ENCODE measurements at places on chromosomes 11 and 22. TPM values are rescaled to one million over a fixed set of nuclear protein-coding genes. Genes with fewer than 3 reads are reported as not detected.

DNA sequence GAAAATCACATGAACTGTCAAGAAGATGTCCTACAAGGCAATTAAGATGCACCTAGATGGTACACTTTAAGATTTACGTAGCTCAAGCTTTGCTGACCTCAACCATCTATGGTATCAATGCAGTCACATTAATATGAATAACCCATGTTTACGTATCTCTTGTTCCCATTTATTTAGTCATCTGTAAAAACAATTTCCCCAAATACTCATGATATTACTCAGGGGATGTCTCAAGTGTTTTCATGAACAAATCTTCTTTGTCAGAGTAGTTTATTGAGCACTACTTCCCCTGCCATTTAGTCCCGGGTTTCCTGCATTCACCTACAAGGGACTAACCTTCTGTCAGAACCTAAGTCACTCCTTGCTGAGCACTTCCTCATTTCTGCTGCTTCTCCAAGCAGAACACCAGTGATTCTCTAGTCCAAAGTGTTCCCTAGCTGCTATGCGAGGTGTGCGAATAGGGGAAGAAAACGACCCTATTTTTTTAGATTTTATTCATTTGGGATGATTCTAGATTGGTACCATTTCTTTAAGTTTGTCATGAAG is 554.3 kb upstream of the LRRC4C start:
- no peak for DNase-seq

- no peak for DNase-seq
Observed at GRCh38 chr22:47066616-47066905, 304.1 kb downstream of the TBC1D22A start.

- DNase-seq: no peak
Observed at GRCh38 chr11:133559382-133559781, 27.1 kb upstream of the OPCML start.

- DNase-seq: no peak
Observed at GRCh38 chr11:130940706-130941105, 24.4 kb upstream of the SNX19 start.

- no peak for DNase-seq
Observed at GRCh38 chr11:93718057-93718563, 23.2 kb downstream of the TAF1D start.

DNA sequence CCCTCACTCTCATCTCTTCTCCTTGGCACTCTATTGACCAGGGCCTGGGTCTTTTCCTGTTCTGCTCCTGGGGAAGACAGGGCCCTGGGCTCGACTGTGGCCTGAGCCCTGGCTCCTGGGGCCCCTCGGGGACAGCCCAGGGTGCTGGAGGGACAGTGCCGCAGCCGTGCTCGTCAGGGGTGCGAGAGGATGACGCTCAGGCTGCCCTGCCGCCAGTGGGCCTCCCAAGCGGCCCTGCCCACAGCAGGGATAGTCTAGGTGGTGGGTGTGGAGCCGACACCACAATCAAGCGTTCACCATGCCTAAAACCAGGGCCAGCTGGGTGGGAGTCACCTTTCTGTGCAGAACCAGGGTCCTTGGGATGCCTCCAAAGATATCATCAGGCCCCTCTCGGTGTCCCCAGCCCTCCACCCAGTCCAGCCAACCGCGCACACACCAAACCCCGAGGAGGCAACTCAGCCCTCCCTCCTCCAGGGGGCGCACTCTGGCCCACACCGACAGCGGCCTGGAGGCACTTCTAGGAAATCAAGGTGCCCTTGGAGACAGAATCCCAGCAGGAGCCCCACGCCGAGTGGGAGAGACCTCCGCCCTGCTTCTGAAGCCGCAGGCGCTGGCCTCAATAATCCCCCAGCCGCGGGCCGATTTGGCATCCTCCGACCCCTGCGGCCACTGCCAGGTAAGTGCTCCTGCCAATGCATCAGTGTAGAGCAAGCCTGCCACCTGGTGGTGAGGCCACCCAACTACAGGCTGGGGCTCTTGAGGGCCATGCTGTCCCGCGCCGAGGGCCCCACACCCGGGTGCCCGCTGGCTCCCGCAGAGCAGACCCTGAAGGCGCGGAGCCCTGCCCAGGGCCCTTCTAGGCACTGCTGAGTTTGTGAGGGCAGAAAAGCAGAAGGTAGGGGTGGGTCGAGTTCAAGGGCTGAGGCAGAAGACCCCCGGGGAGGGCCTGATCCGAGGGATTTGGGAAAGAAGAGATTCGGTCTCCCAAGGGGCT is 496.4 kb downstream of the BUD13 start:
- no peak for DNase-seq

The NCAPH2 gene
- 54.3 TPM for total RNA-seq

The MIOX gene
- not detected for total RNA-seq

The APOBEC3B gene
- total RNA-seq: 2.4 TPM

The RANGAP1 gene
- 120 TPM for total RNA-seq

The ROBO4 gene
- 5.6 TPM for total RNA-seq

All from lower leg skin (tissue), 4 donors.